Body of pancreas (tissue), 4 donors: ENCODE measurements at places on chromosomes 4 and X. TPM values are rescaled to one million over a fixed set of nuclear protein-coding genes. Genes with fewer than 3 reads are reported as not detected.

DNA sequence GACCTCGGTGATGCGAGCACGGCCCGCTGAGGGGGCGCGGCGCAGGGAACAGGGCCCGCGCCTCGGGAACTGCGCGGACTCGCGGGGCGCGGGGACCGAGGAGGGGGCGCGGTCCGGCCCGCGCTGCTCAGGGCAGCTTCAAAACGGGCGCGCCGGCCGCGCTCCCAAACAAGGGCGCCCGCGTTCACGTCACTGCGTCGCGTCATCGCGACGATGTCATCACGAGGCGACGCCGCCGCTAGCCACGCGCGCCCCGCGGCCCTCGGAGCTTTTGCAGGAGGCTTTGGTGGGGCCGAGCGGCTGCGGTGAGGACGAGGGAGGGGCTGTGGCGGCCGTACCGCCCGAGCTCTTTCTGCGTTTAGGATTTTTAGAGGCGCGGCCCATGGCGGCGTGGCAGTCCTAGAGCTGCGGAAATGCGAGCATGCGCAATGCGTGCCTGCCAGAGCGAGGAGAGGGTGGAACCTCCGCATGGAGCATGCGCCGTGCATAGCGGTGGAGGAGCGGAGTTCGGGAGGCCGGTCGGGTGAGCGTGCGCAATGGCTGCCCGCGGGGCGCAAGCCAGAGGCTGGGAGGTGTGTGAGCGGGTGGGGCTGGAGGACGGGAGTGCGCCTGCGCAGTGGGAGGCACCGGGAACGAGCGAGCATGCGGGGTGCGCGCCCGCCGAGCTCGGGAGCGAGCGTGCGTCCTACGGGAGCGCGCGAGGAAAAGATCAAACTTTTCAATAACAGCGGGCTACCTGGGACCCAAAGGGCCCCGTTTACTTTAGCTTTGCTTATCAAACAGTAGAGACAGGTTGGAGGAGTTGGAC lies at the start of gene PPP2R3B:
PPP2R3B (minus strand) TSS at position 140 of the 808 bp plus-strand sequence. CDS start 216 bp downstream, outside the sequence.
- no peaks in the 10 kb centered on the region for H3K27me3 ChIP-seq
- H3K4me3 ChIP-seq, result peak within 1 kb of the TSS; percentile 76
- peak; percentile 100 for DNase-seq
- H3K36me3 ChIP-seq, result no peaks in the 10 kb centered on the region
- peaks cover 12% of the 10 kb centered on the region for H3K4me1 ChIP-seq

- no peaks in the 10 kb centered on the region for H3K27me3 ChIP-seq
- no peaks in the 10 kb centered on the region for H3K36me3 ChIP-seq
- peak within 1 kb of the TSS; percentile 42 for H3K4me3 ChIP-seq
- H3K27ac ChIP-seq, result peak within 1 kb of the TSS; percentile 72
- H3K4me1 ChIP-seq, result peaks cover 7% of the 10 kb centered on the region
- DNase-seq, result peak; percentile 75
Measured at GRCh38 chr4:74038425-74039314, at the start of gene CXCL3. Gene CXCL3 (minus strand): TSS chr4:74038689. CDS start chr4:74038611, 78 bp downstream.

The ANXA5 gene
- 126 TPM for total RNA-seq

The AMBN gene
- total RNA-seq, result not detected

The ZNF711 gene
- total RNA-seq, result 5.6 TPM

- no peaks in the 10 kb centered on the region for H3K36me3 ChIP-seq
- H3K4me1 ChIP-seq, result peaks cover 74% of the 10 kb centered on the region
- peak overlapping the region; percentile 61 for H3K4me3 ChIP-seq
Measured at GRCh38 chr4:2793586-2794485, 951 bp downstream of the SH3BP2 start.

DNA sequence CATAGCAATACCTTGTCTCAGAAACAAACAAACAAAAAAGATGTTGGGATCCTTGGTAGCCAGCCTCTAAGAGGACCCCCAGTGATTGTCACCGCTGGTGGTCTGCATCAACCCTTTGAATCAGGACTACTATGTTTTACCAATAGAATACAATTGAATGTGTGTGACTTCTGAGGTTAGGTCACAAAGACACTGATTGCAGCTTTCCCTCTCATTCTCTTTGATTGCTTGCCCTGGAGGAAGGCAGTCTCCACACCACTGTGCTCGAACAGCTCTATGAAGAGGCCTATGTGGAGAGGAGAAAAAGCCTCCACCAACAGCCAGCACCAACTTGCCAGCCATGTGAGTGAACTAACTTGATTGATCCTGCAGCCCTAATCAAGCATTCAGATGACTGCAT lies 2.8 kb upstream of the SMIM14 start:
- no peak overlapping the region for H3K27ac ChIP-seq
- no peak for DNase-seq
- H3K4me1 ChIP-seq, result peaks cover 10% of the 10 kb centered on the region
- H3K36me3 ChIP-seq, result no peaks in the 10 kb centered on the region
- no peaks in the 10 kb centered on the region for H3K27me3 ChIP-seq
- no peak overlapping the region for H3K4me3 ChIP-seq

GRCh38 chrX:789096-789495 lies 158.5 kb downstream of the SHOX start:
- no peaks in the 10 kb centered on the region for H3K4me1 ChIP-seq
- no peak for DNase-seq
- no peaks in the 10 kb centered on the region for H3K36me3 ChIP-seq
- H3K27ac ChIP-seq, result no peak overlapping the region

GRCh38 chrX:48001260-48001659 lies 2.5 kb downstream of the ZNF182 start:
- H3K27ac ChIP-seq, result no peak overlapping the region
- H3K27me3 ChIP-seq, result no peaks in the 10 kb centered on the region
- H3K4me3 ChIP-seq, result no peak overlapping the region
- no peak for DNase-seq
- H3K36me3 ChIP-seq, result no peaks in the 10 kb centered on the region
- H3K4me1 ChIP-seq, result peaks cover 11% of the 10 kb centered on the region

DNA sequence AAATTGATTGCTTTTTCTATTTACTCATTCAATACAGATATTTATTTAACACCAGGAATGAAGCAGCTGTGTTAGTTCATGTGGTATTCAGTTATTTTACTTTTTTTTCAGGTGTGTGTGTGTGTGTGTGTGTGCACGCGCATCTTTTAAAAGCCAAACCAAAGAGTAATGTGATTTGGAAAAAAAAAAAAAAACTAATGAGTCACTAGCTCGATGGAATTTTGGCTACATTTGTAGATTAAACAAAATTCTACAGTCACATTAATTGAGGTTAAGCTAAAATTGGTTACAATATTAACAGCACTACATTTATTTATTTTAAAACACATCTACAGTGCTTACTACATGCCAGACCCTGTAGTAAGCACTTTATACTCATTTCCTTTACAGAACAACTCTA lies 66.8 kb downstream of the HHIP start:
- H3K36me3 ChIP-seq, result no peaks in the 10 kb centered on the region
- H3K4me3 ChIP-seq, result no peak overlapping the region
- peaks cover 14% of the 10 kb centered on the region for H3K4me1 ChIP-seq
- H3K27ac ChIP-seq, result no peak overlapping the region

DNA sequence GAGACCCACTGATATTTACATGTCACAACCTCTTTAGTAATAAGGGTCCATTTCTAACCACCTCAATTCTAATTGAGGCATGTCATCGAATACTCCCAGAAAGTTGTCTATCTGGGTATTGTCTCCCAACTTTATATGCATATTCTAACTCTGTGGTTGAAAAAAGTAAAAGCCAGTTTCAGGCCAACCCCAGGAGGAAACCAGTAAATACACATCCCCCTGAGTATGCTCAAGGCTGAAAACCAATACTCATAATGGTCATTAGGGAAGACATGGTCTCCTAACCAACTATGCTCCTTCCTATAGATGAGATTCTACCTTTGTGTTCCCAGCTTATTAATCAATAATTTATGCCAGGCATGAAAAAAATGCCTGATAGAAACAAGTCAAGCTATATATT lies 96.6 kb downstream of the SH3KBP1 start:
- no peak overlapping the region for H3K27ac ChIP-seq
- H3K36me3 ChIP-seq, result no peaks in the 10 kb centered on the region
- DNase-seq, result no peak
- no peaks in the 10 kb centered on the region for H3K27me3 ChIP-seq
- no peaks in the 10 kb centered on the region for H3K4me1 ChIP-seq

The PCDH11X gene
- total RNA-seq, result under 0.01 TPM

The PPP4R3C gene
- not detected for total RNA-seq
